Kidney (tissue), 22 donors: ENCODE measurements at places on chromosomes 6 and 20. TPM values are rescaled to one million over a fixed set of nuclear protein-coding genes. Genes with fewer than 3 reads are reported as not detected.

DNA sequence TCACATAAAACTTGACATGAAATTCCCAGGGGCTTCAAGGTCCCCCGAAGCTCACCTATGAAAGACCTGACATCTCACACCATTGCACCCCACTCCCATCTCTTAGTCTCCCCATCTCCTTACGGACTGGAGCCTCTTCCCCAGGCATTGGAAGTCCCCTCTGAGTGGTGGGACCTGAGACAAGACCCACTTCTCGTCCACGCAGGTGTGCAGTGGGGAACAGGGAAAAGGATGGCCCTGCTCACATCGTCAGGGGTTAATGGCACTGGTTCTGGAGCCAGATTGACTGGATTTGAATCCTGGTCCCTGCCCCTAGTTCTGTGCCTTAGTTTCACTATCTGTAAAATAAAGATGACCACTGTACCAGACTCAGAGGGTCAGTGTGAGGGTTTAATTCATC is 15.5 kb downstream of the ADGRF1 start:
- DNase-seq, result no peak
- no peak overlapping the region for H3K4me3 ChIP-seq
- H3K36me3 ChIP-seq, result no peaks in the 10 kb centered on the region
- H3K27ac ChIP-seq, result no peak overlapping the region

DNA sequence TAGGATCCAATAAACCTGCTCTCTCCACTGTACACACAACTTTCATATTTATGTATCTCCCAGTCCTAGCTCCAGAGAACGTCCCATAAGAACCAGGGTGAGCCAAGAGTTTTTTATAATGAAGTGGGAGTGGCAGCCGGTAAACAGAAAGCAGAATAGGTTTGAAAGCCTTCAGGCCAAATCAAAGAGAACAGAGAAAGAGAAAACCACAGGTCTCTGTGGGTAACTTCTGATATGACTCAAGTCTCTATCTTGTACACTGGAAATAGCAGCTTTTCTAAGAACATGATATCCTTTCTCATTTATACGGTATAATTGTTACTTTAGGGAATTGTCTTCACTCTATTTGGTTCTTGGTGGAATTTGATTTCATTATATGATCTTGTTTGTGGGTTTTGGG is 273.6 kb downstream of the PACRG start:
- H3K27ac ChIP-seq, result no peak overlapping the region
- no peaks in the 10 kb centered on the region for H3K4me1 ChIP-seq
- H3K27me3 ChIP-seq, result no peaks in the 10 kb centered on the region
- no peak overlapping the region for H3K4me3 ChIP-seq
- no peak for DNase-seq
- no peaks in the 10 kb centered on the region for H3K36me3 ChIP-seq

DNA sequence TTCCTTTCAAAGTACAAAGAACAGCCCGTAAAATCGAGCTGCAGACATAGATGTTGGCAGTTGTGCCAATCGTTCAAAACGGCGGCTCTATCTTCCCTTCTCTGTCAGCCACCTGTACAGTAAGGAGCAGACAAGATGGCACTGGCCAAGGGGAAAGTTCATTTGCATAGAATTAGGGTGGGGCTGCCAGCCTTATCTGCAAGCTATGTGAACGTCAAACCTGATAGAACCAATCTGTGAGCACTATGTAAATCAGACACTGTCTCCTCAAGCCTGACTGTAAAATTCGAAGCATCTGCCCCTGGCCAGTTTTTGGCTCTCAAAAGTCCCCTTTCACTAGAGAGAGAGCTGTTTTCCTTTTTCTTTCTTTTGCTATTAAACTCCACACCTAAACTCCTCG is 374.5 kb downstream of the EPM2A start:
- H3K36me3 ChIP-seq, result no peaks in the 10 kb centered on the region
- no peaks in the 10 kb centered on the region for H3K4me1 ChIP-seq
- H3K4me3 ChIP-seq, result no peak overlapping the region
- DNase-seq, result no peak
- H3K27ac ChIP-seq, result no peak overlapping the region

DNA sequence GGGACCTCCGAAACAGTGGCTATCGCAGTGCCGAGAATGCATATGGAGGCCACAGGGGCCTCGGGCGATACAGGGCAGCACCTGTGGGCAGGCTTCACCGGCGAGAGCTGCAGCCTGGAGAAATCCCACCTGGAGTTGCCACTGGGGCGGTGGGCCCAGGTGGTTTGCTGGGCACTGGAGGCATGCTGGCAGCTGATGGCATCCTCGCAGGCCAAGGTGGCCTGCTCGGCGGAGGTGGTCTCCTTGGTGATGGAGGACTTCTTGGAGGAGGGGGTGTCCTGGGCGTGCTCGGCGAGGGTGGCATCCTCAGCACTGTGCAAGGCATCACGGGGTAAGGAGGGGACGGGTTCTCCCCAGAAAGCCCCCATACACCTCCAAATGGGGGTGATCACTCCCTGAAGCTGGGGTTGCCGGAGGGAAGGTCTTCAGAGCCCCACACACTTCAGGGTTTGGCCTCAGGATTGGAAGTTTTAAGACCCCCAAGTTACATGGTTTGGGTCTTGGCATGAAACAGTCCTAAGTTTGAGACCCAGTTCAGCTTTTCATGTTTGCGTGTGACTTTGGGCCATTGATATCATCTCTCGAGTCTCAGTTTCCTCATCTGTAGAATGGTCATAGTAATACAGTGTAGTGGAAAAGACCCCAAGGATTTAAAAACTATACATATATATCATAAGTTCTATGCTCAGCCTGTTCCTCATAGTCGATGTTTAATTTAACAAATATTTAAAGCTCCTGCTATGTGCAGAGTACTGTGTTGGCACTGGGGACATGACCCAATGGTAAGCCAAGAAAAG is 4.3 kb downstream of the BPIFB4 start:
- no peak overlapping the region for H3K27ac ChIP-seq
- no peaks in the 10 kb centered on the region for H3K36me3 ChIP-seq
- no peak for DNase-seq
- H3K4me1 ChIP-seq, result no peaks in the 10 kb centered on the region
- no peaks in the 10 kb centered on the region for H3K27me3 ChIP-seq

GRCh38 chr6:51983564-51983963 is 103.8 kb downstream of the PKHD1 start:
- H3K27ac ChIP-seq, result no peak overlapping the region
- no peaks in the 10 kb centered on the region for H3K27me3 ChIP-seq
- H3K36me3 ChIP-seq, result peaks cover 9% of the 10 kb centered on the region
- no peak overlapping the region for H3K4me3 ChIP-seq

The CST4 gene
- not detected for total RNA-seq

- H3K27ac ChIP-seq, result no peak overlapping the region
- no peak for DNase-seq
These were observed 43.9 kb downstream of the HDAC2 start for GRCh38 chr6:113927001-113927400.

- peaks cover 3% of the 10 kb centered on the region for H3K4me1 ChIP-seq
- no peaks in the 10 kb centered on the region for H3K36me3 ChIP-seq
- H3K4me3 ChIP-seq, result no peak overlapping the region
- H3K27me3 ChIP-seq, result no peaks in the 10 kb centered on the region
These were observed 63.2 kb downstream of the SLC24A3 start for GRCh38 chr20:19275630-19276071.

The FNDC1 gene
- total RNA-seq, result 1.3 TPM

- no peaks in the 10 kb centered on the region for H3K27me3 ChIP-seq
- no peak overlapping the region for H3K27ac ChIP-seq
- no peak for DNase-seq
- no peak overlapping the region for H3K4me3 ChIP-seq
- no peaks in the 10 kb centered on the region for H3K4me1 ChIP-seq
These were observed 45.9 kb downstream of the CDH4 start for GRCh38 chr20:61297986-61298385.

GRCh38 chr6:15472621-15473020 is 190.2 kb downstream of the DTNBP1 start:
- H3K36me3 ChIP-seq, result peaks cover 7% of the 10 kb centered on the region
- no peak overlapping the region for H3K27ac ChIP-seq
- H3K27me3 ChIP-seq, result no peaks in the 10 kb centered on the region
- no peak for DNase-seq
